ENCODE measurements at places on chromosomes 5 and 9.

- H3K4me3 ChIP-seq = no peak overlapping the region
- H3K4me1 ChIP-seq = no peaks in the 10 kb centered on the region
- DNase-seq = no peak
- no peak overlapping the region for H3K27ac ChIP-seq
Observed at GRCh38 chr9:5301544-5301943, 3.0 kb downstream of the RLN2 start.

GRCh38 chr9:21615446-21615845, 133.3 kb upstream of the IFNE start:
- H3K4me1 ChIP-seq = no peaks in the 10 kb centered on the region
- H3K27ac ChIP-seq = no peak overlapping the region
- no peak overlapping the region for H3K4me3 ChIP-seq
- no peaks in the 10 kb centered on the region for H3K36me3 ChIP-seq

DNA sequence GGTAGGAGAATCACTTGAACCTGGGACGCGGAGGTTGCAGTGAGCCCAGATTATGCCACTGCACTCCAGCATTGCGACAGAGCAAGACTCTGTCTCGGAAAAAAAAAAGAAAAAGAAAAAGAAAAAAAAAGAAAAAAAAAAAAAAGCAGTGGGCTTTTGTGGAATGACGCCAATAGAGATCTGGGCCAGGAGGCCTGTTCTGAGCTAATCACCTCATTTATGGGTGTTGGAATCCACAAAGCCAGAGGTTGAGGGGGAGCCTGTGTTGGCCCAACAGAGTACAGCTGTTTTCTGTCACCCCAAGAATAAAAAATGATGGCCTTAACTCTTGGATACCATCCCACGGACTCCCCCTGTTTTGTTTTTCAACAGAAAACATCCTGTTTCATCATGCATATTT, 18.5 kb downstream of the OSTF1 start:
- H3K27ac ChIP-seq = no peak overlapping the region
- H3K27me3 ChIP-seq = no peaks in the 10 kb centered on the region
- no peak overlapping the region for H3K4me3 ChIP-seq

DNA sequence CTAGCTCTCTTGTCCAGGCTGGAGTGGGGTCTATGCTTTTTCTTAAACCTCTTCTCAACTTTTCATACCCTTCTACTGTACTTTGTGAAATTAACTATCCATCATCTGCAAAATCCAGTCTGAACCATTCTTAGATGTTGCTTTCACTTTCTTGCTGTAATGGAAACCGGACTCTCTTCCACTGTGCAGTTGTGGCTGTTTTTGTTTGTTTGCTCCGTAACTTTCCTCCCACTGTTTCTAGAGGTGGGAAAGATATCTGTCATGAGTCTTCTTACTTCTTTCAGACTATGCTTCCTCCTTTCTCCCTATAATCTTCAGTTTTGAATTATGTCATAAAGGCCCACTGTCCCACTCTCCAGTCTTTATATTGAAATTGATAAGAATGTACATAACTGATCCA, 6.5 kb downstream of the TNPO1 start:
- peaks cover 23% of the 10 kb centered on the region for H3K4me1 ChIP-seq
- no peak overlapping the region for H3K4me3 ChIP-seq
- H3K36me3 ChIP-seq = peaks cover 8% of the 10 kb centered on the region
- no peaks in the 10 kb centered on the region for H3K27me3 ChIP-seq

DNA sequence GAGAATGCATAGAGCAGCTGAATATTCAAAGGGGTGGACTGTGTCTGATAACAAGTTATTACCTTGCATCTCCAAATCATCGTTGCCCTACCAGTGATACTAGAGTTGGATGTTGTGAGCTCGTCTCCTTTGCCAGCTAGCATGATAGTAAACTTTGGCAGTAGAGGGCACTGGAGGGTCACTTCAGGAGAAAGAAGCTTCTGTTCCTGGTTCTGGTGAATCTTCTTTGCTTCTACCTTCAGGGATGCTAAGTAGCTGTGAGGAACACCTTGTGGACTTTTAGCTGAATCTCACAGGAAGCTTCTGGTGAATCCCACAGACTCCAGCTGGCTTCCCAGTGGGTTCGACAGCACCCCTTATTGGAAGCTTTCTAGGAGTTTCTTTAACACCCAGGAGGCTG, 626.6 kb upstream of the SGCD start:
- DNase-seq = no peak
- H3K4me1 ChIP-seq = no peaks in the 10 kb centered on the region
- H3K4me3 ChIP-seq = no peak overlapping the region
- H3K36me3 ChIP-seq = no peaks in the 10 kb centered on the region
- no peak overlapping the region for H3K27ac ChIP-seq
- peaks cover 19% of the 10 kb centered on the region for H3K27me3 ChIP-seq

DNA sequence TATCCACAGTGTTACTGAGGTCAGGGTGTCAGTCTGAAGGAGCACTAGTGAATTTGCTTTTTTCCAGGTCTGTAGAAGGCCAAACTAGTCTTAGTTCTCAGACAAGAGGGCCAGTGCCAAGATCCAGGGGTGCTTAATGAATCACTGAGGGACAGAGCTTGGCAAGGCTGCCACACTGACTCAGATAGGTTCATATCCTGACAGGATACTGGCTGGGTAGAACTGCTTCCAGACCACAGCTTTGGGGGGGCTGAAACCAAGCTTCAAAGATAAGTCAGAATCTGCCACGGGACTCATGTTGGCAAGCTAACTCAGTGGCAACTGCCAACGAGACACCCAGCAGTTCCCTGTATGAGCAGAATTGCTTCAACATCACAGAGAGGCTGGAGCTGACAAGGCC, 1125.4 kb downstream of the EFNA5 start:
- H3K27ac ChIP-seq = no peak overlapping the region
- no peaks in the 10 kb centered on the region for H3K27me3 ChIP-seq
- H3K36me3 ChIP-seq = no peaks in the 10 kb centered on the region
- H3K4me3 ChIP-seq = no peak overlapping the region

DNA sequence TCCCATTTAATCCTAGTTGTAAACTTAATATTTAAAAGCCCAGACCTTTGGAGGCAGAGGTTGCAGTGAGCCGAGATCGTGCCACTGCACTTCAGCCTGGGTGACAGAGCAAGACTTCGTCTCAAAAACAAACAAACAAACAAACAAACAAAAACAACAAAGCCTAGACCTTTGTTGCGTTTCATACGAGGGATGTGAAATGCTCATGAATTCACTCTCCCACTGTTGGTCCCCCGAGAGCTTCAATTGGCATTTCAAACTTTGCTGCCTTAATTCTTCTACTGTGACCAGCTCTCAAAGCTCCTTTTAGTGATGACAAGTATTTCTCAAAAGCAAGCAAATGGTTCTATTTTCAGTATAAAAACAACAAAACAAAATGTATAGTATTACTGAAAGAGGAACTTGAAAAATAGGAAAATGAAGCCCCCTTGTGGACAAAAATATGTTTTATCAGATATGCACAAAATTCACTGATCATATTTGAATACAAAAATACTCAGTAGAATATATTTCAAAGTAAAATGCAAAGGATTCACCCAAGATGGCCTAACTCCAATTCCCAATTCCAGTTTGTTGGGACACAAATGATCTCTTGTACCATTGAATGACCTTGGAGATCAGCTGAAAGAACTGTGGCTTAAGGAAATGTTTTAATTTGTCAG, 140.4 kb downstream of the ESM1 start:
- H3K27ac ChIP-seq = no peak overlapping the region
- peaks cover 32% of the 10 kb centered on the region for H3K4me1 ChIP-seq
- H3K4me3 ChIP-seq = no peak overlapping the region
- no peak for DNase-seq

DNA sequence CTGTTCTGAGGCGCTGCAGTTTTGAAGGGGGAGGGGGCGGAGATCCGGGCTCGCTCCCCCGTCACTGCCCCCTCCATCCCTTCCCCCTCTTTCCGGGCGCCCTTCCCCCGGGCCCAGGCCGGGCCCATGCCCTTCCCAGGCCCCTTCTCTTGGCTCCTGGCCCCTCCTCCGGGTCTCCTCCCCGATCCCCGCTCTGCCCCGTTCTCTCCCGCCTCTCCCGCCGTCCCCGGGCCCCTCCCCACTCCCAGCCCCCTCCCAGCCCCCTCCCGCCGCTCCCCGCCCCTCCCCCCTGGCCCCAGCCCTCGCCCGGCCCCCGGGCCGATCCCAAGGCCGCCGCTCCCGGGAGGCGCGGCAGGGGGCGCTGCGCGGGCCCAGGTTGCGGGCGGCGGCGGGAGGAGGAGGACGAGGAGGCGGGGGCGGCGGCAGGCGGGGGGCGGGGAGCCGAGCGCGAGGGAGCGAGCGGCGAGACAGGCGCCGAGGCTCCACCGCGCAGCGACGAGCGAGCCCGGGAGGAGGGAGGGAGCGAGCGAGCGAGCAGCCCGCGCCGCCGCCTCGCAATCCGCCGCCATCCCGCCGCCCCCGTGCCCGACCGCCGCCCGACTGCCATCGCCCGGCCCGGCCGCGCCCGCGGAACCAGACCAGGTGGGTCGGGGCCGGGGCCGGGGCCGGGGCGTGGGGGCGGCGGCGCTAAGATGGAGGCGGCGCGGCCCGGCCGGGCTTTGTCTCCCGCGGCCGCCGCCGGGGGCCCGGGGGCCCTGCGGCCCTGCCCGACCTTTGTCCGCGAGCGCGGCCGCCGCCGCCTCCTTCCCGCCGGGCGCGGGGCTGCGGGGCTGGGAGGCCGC, at the start of gene PRRC2B:
Gene PRRC2B, plus strand, starts transcription at position 465 of the 842 bp plus-strand sequence. CDS start 36,059 bp downstream, outside the sequence.
- H3K27ac ChIP-seq = peak within 1 kb of the TSS; percentile 93
- no peaks in the 10 kb centered on the region for H3K36me3 ChIP-seq
- peaks cover 44% of the 10 kb centered on the region for H3K4me1 ChIP-seq

DNA sequence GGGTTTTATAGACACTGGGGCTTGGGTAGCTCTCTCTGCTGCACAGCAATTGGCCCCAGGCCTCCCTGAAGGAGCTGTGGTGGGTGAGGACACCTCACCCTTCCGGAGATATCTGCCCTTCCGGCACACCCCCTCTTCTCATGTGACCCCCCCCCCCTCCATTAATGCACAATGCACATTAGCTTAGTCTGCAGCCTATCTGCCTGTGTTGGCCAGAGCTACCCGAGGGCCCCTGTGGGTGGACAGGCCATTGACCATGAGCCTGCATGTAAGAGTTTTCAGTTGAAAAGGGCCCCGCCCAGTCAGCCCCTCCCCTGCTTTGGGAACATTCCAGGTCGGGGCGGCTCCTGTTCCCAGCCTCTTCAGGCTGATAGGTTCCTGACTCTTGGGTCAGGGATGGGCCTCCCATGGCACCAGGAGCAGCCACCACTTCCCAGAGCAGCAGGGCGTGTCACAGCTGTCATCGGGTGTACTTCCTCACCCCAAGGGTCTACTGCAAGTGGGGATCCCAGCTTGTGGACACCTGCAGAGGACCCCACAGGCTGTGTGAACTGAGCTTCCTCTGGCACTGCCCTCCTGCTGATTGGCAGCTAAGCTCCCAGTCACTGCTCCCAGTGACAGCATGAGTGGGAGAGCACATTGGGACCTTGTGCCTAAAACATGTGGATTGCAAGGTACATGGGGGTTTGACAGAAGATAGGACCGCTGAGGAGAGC, 17.8 kb downstream of the PHF2 start:
- H3K4me1 ChIP-seq = peaks cover 41% of the 10 kb centered on the region
- H3K27me3 ChIP-seq = no peaks in the 10 kb centered on the region
- H3K27ac ChIP-seq = no peak overlapping the region
- DNase-seq = no peak
- H3K4me3 ChIP-seq = no peak overlapping the region

GRCh38 chr5:27276119-27276518, 237.7 kb upstream of the CDH9 start:
- H3K27me3 ChIP-seq = no peaks in the 10 kb centered on the region
- no peaks in the 10 kb centered on the region for H3K4me1 ChIP-seq
- DNase-seq = no peak
- H3K36me3 ChIP-seq = no peaks in the 10 kb centered on the region
- H3K27ac ChIP-seq = no peak overlapping the region
- no peak overlapping the region for H3K4me3 ChIP-seq

GRCh38 chr5:90134892-90135291, 274.7 kb downstream of the CETN3 start:
- no peaks in the 10 kb centered on the region for H3K4me1 ChIP-seq
- no peaks in the 10 kb centered on the region for H3K27me3 ChIP-seq
- H3K4me3 ChIP-seq = no peak overlapping the region

All from type B pancreatic cell (in vitro differentiated cells).